Stimulated activated CD4-positive, alpha-beta T cell treated with anti-CD3 and anti-CD28 coated beads, Interleukin-12 subunit alpha, Interleukin-12 subunit beta, amount 100 ng/mL, for 48 hours (primary cell): ENCODE measurements at places on chromosomes 3 and 15.

- no peak for DNase-seq
Measured at GRCh38 chr15:88247914-88248313, 8.6 kb downstream of the NTRK3 start.

DNA sequence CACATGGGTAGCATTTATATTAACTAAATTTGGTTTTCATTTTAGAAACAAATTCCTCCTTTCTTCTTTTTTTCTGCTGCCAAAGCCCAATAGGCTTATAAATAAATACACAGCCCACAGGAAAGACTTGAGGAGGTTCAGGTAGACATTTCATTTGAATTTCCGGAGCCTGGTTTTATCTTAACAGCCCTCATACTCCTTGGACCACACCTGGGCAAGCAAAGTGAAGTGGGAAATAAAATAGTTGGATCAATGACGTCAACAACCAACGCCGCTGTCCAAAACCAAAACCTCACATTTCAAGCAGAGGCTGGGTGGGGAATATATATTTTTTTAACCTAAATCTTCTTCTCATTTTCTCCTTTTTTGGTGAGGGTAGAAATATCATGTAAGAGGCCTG, 53.2 kb downstream of the RFTN1 start:
- DNase-seq = no peak

DNA sequence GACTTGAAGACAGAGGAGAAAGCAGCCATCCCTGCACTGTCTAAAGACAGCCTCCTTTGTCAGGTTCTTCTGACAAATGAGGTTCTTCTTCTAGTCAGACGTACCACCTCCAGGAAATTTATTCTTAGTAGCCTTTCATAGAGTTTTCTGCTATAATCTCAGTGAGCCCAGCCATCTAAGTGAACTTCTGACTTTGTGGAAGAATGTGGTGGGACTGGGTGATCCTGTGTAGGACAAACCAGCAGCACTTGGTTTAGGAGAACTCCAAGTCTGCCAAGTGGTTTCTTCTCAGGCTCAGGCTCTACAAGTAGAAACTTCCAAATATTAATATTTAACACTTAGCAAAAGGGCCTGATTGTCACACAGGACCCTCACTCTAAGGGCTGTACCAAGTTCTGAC, 52.1 kb downstream of the TIPARP start:
- no peak for DNase-seq

DNA sequence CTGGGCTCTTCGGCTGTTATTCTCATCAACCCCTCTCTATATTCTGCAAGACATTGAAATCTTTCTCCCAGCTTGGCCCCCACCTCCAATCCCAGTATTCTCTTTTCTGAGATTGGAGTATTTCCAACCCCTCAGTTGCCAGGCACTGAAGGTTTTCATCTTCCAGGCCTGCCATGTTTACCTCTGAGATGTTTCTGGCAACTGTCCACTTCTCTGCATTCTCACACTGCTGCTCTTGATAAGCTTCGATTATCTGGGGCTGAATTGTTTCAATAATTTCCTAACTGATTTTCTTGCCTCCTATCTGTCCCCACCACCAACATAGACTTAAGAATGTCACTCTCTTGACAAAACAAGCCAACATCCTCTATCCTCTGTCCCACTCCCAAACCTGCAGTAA, 1.4 kb upstream of the GPR156 start:
- no peak for DNase-seq

GRCh38 chr3:4271834-4272233, 31.3 kb upstream of the SETMAR start:
- DNase-seq = no peak

DNA sequence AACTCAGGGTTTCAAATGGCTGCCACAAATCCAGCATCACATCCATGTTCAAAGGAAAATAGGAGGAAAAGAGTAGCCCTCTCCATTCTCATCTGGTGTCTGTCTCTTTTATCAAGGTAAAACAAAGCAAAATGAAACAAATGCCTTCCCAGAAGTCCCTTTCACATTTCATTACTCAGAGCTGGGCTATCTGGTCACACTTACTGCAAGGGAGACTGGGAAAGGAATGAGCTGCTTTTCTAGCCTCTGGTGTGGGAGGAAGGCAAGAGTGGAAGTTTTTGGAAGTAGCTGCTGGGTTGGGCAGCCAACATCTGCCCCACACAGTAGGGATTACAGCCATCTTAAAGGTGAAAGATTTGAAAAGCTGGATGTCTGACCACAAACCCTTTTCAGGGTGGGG, 51.8 kb downstream of the KLF15 start:
- no peak for DNase-seq

GRCh38 chr3:4992118-4992517, 12.9 kb downstream of the BHLHE40 start:
- DNase-seq = no peak

- no peak for DNase-seq
Measured at GRCh38 chr3:146189519-146190173, 28.7 kb upstream of the PLOD2 start.

DNA sequence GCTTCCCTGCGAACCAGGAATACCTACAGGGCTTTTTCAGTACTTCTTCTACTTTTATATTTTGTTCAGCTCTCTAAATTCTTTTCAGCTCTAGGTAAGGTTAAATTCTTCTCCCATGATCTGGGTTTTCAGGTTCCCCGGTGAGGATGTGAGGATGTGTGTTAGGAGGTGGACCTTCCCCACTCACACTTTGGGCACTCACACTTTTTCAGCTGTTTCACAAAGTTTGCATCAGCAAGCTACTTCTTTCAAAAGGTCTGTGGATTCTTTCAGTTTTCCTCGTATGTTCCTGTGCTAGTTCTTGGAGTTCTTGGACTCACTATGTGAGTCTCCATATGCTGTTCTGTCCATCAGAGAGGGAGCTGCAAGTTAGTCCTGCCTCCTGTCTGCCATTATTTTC, 13.9 kb upstream of the OR5K2 start:
- no peak for DNase-seq

DNA sequence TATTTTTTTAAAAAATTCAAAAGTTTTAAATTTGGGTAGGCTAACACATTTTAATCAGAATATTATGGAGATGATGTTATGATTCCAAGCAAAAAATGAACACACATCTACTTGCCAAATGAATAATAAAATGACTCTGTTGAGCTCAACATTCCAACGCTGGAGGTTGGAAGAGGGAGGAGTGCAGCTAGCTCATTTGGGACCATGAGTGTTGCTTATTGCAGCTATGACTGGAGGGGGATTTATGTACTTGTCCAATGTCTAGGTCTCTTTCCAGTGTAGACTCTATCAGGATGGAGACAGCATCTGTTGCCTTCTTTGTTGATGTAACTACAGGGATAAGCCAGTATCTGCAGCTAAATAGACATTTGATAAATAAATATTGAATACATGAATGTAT, 310.6 kb downstream of the CACNA2D3 start:
- DNase-seq = no peak

DNA sequence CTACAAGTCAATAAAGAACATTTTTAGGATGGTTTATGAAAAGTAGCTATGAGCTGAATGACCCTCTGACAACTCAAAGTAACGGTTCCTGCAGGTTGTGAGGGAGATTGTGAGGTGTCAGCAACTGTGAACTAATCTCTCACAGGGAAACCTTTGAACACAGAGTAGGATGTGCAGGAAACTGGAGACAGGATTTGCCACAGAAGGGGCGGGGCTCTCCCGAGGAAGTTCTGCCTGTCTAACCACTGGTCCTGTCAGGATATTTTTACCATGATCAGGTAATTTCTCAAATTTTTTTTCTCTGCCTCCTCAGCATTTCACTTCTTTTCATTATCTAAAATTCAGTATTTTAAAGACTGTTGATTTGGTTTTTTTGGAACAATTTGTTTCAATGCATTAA, 33.3 kb downstream of the LEO1 start:
- DNase-seq = no peak

DNA sequence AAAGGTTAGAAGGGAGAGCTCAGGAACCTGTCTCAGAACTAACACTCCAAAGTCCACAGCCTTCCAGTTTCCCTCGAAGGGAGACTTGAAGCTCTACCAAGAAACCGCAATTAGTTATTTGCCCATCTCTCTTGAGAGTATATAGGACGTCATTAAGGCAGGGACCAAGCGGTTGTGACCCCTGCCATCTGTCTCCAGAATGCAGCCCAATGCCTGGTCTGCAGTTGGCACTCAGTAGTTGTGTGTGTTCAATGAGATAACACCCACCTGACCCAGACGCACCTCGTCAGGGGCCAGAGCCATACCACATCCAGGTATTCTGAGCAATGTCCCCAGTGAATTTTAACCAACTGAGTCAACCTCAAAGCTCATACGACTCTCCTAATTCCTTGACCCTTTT, 251.0 kb downstream of the VPS13C start:
- DNase-seq = no peak

DNA sequence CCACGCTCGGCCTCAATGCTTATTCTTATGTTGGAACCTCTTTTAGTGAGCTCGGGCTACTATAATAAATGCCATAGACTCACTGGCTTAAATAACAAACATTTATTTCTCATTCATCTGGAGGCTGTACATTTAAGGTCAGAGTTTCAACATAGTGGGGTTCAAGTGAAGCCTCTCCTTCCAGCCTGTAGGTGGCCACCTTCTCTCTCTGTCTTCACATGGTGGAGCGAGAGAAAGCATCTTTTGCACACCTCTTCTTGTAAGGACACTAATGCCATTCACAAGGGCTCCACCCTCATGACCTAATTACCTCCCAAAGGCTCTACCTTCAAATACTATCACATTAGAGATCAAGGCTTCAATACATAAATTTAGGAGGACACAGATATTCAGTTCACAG, 520.3 kb upstream of the EPHA6 start:
- DNase-seq = no peak

DNA sequence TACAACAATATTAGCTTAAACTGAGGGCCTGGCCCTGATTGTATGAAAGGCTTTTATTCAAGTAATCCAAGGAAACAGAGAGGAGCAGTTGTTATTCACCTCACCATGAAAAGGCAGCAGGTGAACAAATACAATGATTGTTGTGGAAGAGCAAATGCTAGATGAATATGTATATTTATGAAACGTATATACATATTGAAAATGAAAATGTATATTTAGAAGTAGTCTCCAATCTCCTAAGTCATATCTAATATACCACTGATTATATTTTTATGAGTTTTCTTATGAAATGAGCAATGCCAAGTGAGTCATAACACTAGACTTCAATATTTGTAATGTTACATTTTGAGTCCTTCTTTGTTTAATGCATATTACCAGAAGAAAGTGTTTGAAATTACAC, 116.2 kb upstream of the KCNMB2 start:
- DNase-seq = no peak

GRCh38 chr15:51649659-51650521, 27.3 kb upstream of the DMXL2 start:
- DNase-seq = no peak

GRCh38 chr3:11720304-11720898, 76.7 kb upstream of the VGLL4 start:
- DNase-seq = peak; percentile 20

DNA sequence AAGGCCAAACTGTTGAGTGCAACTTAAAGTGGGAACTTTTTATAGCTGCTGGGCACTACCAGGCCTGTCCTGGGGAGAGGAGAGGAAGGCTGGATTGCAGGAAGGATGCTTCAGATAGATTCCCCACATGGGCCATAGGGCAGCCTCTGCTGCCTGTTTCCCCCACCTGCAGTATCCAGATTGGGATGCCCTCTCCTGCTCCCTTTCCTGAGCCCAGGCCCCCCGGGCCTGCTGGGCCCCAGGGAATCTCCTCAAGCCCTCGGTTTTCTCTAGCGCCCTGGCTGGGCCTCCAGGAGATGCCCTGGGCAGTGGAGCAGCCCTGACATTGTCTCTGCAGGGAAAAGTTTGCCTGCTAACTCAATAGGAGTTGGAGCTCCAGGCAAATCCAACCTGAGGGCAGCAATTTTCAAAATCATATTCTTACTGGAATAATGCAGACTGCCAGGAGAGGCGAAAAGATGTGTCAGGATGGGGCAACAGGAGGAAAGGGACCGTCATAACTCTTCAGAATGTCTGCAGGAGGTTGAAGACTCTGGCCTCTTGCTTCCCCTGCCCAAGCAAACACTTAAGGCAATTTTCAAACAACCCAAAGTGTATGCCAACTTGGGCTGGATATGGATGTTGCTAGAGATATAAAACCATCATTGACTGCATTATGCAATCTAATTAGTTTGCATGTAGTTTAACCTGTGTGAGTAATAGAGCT, 4.4 kb downstream of the NR2F2 start:
- no peak for DNase-seq

DNA sequence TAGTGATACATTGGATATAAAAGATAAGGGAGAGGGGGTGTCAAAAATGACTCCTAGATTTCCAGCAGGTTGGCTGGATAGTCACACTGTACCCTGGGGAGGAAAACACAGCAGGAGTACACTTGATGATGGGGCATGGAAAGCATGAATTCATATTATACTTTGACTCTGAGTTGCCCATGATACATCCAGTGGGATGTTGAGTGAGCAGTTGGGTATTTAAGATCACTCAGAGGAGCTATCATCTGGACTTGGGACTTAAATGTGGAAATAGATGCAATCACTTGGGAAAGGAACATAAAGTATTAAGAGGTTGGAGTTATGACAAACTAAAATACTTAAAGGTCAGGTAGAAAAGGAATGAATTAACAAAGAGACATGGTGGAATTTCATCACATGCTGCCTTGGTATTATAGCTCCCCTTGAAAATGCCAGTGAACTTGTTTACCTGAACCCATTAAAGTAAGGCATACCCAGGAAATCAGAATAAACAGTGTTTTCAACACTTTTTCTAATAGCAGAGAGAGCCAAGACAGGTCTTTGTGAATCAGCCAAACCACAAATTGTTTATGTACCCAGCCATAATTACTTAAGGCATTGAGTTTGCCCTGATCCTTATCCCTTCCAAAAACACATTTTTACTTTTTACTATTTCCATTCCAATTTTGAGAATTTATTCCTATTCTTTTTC, 49.9 kb upstream of the ABI3BP start:
- no peak for DNase-seq

GRCh38 chr3:17518189-17519059, 224.0 kb downstream of the TBC1D5 start:
- DNase-seq = no peak

DNA sequence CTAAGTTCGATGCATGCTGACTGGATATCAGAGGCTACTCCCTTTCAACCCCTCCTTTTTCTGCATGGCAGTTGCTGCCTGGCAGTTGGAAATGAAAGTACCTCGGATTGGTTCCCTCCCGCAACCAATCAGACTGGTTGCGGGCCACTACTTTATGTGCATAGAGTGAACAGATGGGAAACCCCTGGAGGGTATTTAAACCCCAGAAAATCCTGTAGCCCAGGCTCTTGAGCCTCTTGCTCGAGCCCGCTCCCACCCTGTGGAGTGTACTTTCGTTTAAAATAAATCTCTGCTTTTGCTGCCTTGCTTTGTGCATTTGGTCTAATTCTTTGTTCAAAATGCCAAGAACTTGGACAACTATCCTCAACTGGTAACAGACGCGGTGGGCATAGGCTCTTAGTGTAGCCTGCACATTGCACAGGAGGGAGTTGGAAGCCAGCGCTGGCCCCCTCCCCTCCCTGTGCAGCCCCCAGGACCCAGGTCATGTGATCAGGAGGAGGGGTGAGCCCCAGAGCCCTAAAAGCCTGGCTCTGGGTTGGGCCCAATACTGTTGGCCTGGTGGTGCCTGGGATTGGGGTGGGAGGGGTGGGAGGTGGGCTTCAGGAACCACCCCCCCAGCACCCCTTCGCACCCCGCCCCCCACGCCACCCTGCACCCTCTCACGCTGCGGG, 26.8 kb downstream of the RHCG start:
- DNase-seq = no peak
